ACHN (cell line): ENCODE measurements at places on chromosomes 2 and 18.

DNA sequence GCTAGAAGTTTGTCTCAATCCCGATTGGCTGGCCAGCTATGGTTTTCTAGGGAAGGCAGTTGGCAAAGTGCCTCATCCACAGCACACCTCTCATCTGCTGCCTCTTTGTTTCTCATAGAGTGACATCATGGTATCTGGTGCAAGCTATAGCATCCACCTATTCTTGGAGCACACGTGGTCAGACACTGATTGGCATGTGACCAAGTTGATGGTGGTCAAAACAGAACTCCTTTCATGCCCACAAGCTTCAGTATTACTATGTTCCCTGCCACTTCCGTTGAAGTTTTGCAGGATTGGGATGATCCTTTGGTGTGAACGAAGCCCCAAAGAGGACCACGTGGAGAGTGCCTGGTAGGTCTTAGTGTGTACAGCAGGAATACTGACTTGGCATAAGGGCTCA lies 28.8 kb downstream of the TTC32 start:
- DNase-seq = no peak

GRCh38 chr18:8389391-8390340 lies 219.6 kb upstream of the RAB12 start:
- DNase-seq = peak; percentile 57

- no peak for DNase-seq
These were observed 53.0 kb downstream of the EPAS1 start for GRCh38 chr2:46350029-46350689.

DNA sequence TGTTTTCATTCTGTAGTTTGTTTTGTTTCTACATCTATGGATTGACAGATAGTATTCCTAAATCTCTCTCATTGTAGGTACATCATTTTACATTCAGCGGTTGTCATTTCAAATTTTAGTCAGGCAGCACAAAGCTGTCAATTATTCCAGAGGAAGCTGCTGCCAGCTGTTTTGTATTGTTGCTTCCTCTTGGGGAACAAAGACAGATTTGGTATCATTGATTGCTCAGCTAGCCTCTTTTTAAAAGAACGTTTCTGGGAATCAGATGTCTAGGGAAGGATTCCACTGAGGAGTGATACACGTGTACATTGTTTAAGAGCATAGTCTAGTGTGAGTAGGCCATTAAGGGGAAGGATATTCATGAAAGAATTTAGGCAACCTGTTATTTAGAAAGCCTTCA lies 145.8 kb downstream of the AGPS start:
- no peak for DNase-seq

GRCh38 chr2:82789851-82790205 lies 1669.3 kb downstream of the SUCLG1 start:
- DNase-seq = no peak

- peak; percentile 72 for DNase-seq
These were observed 483 bp downstream of the OSBPL6 start for GRCh38 chr2:178194600-178195389.

GRCh38 chr18:10101729-10102128 lies 187.9 kb downstream of the VAPA start:
- no peak for DNase-seq

DNA sequence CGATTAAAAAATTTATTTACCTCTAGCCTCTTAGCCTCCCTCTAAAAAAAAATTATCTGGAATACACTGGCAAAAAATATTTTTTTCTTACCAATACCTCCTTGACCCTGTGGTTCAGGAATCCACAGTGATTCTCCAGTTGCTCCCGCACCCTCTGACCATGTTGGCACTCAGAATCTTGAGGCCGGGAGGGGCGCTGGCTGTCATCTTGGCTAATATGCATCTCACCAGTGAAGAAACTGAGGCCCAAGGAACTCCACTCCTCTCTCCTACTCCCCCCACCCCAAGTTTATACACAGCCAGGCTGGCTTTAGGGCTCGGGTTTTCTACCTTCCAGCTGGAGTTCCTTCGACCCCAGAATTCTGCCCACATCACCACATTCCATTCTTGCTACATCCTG lies 97.8 kb upstream of the THOC1 start:
- DNase-seq = no peak
